Activated naive CD8-positive, alpha-beta T cell treated with anti-CD3 and anti-CD28 coated beads, Interleukin-2, amount 50 U/mL, for 24 hours (primary cell): ENCODE measurements at places on chromosomes 3 and 15.

DNA sequence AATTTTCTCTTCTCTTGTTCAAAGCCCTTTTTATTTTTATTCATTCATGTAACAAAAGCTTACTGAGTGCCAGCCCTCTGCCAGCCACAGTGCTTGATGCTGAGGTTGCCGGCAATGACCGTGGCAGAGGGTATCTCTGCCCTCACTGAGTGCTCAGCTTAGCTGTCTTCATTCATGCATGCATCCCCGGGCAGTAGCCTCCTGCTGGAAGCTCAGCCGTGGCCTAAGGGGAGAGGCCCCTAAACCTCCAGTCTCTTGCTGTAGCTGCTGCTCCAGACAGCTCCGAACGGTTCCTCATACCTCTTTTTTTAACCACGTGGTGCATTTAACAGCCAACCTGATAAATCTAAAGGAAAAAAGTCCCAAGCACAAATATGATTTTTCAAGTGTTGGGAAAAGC is 34.6 kb upstream of the CCDC66 start:
- no peak for DNase-seq

GRCh38 chr15:100041127-100041828 is 300.5 kb downstream of the ADAMTS17 start:
- no peak for DNase-seq

GRCh38 chr3:114644367-114644766 is 350.5 kb downstream of the TIGIT start:
- no peak for DNase-seq

GRCh38 chr3:195080125-195080524 is 190.8 kb downstream of the XXYLT1 start:
- DNase-seq = no peak

GRCh38 chr3:11825301-11825700 is 21.4 kb downstream of the TAMM41 start:
- no peak for DNase-seq
